ENCODE measurements at places on chromosomes 12 and 14.
A peak's percentile ranks its signal among the peaks of the same experiment; 100 is the strongest.

DNA sequence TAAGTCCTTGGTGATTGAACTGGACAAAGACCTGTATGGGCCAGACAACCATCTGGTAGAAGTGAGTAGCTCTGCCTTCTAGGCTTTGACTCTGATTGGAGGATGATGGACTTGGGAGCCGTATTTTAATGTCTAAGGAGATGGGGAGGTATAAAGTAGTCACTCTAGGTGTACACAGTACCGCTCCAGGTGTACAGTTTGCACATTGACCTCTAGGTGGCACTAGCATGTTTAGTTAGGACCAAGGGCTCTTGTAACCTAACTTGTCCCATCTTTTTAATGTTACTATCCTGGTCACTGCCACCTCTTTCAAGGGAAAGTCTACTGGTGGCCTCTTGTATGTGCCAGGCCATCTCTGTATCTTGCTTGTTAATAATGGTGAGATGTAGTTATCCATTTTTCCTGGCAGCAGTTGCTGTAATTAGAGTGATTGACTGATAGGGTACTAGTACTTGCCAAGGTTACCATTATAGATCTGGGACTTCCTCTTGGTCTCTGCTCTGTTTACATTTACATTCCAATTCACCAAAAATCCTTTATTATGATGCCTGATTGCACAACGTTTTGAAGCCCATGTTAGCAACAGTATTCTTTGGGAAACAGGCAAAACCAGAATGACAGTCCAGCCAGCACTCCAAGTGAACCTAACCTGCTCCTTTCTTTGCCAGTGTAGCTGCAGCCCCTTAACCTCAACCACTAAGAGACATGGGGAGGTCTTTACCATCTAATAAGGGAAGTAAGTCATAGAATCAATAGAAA is 3.6 kb downstream of the SMARCD1 start:
- peak; percentile 36 for DNase-seq

- DNase-seq, result no peak
These were observed 71.4 kb downstream of the KCNK10 start for GRCh38 chr14:88251650-88252049.

DNA sequence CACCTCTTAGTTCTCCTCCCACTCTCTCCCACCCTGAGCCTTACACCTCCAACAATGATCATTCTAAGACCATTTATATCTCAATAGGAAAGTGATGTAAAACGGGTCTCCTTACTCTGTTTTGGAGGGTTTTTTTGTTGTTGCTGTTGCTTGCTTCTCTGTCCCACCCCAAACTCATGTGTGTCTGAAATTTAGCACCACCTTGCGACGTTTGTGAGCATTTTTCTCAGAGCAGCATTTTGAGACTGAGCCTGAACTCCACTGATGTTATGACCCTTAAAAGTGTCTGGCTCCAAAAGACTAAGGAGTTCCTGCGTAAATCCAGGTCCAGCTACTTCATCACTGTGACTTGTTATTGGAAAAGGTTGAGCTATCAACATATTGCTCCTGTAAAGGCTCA is 155.0 kb downstream of the DAD1 start:
- no peak for DNase-seq

DNA sequence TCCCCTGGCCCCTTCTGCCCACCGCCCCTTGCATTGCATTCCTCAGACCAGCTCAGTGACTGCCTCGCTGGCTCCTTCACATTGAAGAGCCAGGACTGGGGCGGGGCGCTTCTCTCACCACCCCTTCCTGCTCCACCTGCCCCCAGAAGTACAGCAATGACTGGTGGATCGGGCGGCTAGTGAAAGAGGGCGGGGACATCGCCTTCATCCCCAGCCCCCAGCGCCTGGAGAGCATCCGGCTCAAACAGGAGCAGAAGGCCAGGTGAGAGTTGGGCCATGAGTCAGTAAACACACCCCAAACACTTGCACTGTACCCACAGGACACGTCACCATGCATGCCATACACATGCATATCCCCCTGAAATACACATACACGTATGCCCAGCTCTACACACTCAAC is 5.8 kb downstream of the CACNB3 start:
- DNase-seq, result no peak

All from NCI-H2081 treated with DMSO at 0.1 percent for 48 hours (cell line).